ENCODE measurements at places on chromosomes 7 and 10.

GRCh38 chr10:103542764-103543616 is 49.5 kb downstream of the NEURL1 start:
- peak; percentile 36 for DNase-seq

DNA sequence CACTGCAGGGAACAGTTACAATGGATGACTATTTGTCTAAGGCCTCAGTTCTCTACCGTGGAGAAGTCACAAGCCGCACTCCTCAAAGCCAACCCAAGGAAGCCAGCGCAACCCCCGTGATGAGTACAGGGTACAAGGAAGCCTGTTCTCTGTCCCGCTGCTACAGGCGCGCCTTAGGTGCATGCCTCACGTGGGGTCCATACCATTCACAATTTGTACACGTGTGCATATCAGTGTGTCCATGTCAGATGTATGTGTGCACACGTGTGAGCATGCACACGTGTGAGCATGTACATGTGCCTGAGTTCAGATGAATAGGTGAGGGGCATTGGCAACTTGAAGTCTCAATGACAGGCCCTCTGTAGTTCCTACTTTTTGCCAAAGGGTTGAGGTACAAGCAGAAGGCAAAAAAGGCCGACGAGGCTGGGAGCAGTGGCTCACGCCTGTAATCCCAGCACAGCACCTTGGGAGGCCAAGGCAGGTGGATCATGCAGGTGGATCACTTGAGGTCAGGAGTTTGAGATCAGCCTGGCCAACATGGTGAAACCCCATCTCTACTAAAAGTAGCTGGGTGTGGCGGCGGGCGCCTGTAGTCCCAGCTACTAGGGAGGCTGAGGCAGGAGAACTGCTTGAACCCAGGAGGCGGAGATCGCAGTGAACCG is 62.8 kb downstream of the CTBP2 start:
- no peak for DNase-seq

- DNase-seq: peak; percentile 98
Observed at GRCh38 chr7:39948956-39949928, 814 bp upstream of the CDK13 start.

DNA sequence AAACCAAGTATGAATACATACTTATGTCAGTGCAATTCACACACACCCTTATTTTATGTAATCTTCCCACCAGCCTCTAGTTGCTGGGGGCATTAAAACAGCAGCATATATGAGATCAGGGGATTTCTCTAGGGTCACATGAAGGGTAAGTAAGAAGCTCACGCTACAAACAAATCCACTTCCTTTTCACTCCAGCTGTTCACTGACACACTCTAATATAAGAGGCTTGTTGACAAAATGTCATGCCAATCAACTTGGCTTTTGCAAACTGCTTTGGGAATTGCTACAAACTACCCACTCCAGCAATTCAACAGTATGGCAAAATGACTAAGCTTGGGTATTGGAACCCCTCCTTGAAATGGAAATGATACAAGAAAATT is 10.3 kb downstream of the FAM3C start:
- no peak for DNase-seq
